Fibroblast of skin of right quadriceps (primary cell): ENCODE measurements at places on chromosomes 16 and 17.

DNA sequence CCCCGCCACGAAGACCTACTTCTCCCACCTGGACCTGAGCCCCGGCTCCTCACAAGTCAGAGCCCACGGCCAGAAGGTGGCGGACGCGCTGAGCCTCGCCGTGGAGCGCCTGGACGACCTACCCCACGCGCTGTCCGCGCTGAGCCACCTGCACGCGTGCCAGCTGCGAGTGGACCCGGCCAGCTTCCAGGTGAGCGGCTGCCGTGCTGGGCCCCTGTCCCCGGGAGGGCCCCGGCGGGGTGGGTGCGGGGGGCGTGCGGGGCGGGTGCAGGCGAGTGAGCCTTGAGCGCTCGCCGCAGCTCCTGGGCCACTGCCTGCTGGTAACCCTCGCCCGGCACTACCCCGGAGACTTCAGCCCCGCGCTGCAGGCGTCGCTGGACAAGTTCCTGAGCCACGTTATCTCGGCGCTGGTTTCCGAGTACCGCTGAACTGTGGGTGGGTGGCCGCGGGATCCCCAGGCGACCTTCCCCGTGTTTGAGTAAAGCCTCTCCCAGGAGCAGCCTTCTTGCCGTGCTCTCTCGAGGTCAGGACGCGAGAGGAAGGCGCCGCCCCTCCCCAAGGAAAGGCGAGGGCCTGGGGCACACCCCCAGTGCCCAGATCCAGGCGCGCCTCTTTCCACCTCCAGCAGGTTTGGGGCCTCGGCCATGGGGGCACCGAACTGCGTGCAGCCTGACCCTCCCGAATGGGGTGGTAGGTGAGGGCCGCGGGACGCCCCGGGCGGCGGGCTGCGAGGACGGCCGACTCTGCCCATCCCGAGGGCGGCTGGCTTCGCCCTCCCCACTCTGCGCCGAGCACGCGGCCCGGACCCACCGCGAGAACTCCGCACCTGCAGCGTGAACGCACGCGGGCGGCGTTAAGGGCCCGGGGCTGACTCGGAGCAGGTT, 664 bp downstream of the HBQ1 start:
- peak; percentile 63 for DNase-seq

GRCh38 chr17:75499313-75500022, 15.9 kb downstream of the CASKIN2 start:
- no peak for DNase-seq

DNA sequence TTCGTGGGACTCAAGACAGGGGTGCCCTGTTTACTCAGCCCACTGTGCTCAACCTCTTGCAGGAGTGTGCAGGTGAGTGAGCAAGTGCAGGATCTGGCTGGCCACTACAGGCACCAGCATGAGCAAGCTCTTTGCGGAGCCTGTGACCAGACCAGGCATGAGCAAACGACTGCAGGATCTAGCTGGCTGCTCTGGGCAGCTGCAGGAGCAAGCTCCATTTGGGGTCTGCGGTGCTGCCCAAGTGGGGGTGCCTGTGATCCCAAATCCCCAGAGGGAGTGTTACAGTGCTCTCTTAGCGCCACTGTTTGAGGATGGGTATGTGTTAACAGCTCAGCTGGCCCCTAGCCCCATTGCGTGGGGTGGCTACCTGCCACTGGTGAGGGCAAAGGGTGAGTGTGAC, 2.4 kb downstream of the USP6 start:
- no peak for DNase-seq

GRCh38 chr16:79601092-79601930, 774 bp upstream of the MAF start:
- DNase-seq = no peak

DNA sequence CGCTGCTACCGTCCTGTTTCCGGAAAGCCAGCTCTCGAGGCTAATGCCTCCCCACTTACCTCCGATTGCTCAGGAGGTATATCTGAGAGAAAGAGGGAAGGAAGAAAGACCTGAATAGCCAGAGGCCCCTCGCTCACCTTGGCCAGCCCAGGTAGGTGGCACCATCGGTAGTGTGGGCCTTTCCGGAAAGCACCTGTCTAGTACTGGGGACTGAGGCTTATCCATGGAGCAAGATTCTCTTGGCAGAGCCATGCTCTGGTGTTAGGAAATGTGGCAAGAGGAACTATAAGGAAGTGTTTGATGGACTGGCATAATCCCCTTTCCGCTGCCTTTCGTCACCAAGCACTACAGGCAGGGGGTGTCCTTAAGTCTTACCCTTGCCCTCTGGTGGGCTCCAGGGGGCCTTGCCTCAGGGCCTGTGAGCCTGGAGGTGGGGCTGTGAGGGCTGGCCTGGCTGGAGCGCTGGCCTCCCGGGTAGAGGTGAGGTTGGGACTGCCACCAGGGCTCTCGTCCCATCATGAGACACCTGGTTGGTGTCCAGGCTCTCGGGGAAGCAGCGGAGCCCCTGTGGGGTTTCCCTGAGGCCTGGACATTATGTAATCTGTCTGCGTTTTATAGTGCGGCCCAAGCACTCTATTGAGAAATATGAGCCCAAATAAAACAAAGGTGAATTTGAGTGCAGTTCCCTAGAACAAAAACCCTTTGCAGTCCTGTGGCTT, 2.9 kb downstream of the CMIP start:
- no peak for DNase-seq

- DNase-seq = no peak
These were observed 3.4 kb upstream of the MTSS2 start for GRCh38 chr16:70689035-70689969.
